ENCODE measurements at places on chromosomes 7 and 10.
A peak's percentile ranks its signal among the peaks of the same experiment; 100 is the strongest.

GRCh38 chr10:77163670-77164348, 473.8 kb downstream of the KCNMA1 start:
- no peak for DNase-seq

DNA sequence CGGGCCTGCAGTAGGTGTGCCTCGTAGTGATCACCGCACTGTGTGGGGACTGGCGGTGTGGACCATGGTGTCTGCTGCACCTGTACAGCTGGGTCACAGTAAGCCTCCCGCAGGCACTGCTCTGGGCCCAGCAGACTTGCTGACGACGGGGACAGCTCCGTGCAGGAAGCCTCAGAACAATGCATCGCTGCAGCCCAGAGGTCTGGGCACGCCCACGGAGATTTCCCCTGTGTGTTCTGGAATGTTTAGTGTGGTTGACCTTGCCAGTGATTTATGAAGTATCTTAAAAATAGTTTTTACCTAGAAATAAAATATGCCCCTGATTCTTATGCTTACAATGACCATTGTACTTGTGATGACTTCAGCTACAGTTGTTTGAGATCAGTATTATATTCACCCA, 59.1 kb upstream of the ZNF32 start:
- DNase-seq: no peak

- no peak for DNase-seq
Observed at GRCh38 chr7:44757739-44758138, 9.1 kb downstream of the ZMIZ2 start.

DNA sequence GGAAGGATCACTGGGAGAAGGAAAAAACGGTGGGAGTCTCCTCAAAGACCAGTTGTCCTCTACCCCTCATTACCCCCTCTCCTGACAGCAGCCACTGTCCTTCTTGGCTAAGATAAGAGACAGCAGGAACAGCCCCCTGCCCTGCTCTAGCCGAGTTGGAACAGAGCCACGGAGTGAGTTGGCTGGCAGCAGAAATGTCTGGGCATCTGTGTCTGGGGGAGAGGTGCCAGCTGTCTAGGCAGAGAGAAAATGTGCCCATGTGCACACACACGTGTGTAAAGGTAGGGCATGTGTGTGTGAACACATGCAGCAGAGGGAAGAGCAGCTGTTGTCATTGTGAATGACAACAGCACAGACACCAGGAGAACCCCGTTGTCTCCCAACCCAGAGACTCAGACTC, 9.4 kb upstream of the HILPDA start:
- DNase-seq: no peak

DNA sequence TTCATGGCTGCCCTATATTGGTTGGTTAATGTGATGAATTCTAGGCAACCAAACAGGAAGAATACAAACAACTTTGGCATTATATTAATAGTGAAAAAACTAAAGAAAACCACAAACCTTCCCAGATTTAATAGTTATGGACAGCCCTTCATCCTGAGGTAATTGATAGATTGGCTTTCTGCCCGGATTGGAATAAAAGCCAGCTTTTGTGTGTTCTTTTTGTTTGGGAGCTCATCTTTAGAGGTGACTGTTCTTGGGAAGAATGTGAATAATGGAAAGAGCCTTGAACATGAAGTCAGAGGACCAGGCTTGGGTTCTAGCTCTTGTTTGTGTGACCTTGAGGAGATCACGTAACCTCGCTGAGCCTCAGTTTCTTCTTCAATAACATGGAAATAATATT, 92.3 kb downstream of the VTI1A start:
- no peak for DNase-seq

DNA sequence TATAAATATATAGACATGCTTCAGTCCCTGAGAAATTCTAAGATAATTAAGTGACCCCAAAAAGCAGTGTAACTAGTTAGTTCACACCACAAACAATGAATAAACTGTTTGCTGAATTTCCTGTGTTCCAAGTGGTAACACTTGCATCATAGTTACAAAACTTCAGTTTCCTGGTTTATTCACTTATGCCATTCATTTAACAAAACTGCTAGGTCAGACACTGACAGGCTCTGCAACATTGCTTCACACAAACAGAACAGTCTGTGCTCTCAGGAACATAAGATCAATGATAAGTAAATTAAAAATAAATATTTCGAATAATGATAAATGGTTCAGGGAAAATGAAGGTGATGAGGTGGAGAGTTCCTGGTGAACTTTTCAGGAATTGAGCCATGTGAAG, 133.3 kb upstream of the NAMPT start:
- DNase-seq: no peak

DNA sequence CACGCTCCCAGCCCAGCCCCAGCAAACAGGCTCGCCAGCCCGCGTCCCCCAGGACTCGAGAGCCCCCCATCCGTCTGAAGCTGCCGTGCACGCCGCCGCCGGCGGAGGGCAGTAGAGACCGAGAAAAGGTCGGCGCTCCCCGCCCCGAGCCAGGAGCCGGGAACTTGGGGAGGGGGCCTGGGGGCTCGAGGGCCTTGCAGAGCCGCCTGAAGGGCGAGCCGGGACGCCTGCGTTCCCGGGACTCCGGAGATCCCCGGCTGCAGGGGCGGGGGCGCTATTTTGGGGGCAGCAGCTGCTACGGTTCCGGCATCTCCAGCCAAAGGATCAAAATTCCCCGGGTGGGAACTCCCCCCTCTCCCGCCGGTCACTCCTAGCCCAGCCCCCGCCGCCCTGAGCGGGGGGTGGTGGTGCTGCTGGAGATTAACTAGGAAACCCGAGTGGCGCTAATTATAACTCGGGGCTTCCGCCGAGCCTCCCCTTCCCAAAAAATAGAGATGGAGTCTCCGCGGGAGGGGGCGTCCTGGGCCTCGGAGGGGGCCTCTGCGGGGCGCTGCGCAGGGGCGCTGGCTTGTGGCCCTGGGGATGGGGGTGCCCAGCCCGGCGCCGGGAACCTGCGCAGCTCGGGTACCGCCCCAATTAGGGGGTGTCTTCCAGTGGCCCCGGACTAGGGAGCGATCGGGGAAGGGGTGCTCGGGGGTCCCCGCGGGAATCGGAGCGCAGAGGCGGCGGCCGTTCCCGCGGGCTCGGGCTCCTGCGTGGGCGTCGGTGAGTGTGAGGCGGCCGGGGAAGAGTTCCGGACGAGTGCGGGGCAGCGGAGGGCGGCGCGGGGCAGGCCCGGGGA, 608 bp downstream of the ACHE start:
- peak; percentile 64 for DNase-seq

DNA sequence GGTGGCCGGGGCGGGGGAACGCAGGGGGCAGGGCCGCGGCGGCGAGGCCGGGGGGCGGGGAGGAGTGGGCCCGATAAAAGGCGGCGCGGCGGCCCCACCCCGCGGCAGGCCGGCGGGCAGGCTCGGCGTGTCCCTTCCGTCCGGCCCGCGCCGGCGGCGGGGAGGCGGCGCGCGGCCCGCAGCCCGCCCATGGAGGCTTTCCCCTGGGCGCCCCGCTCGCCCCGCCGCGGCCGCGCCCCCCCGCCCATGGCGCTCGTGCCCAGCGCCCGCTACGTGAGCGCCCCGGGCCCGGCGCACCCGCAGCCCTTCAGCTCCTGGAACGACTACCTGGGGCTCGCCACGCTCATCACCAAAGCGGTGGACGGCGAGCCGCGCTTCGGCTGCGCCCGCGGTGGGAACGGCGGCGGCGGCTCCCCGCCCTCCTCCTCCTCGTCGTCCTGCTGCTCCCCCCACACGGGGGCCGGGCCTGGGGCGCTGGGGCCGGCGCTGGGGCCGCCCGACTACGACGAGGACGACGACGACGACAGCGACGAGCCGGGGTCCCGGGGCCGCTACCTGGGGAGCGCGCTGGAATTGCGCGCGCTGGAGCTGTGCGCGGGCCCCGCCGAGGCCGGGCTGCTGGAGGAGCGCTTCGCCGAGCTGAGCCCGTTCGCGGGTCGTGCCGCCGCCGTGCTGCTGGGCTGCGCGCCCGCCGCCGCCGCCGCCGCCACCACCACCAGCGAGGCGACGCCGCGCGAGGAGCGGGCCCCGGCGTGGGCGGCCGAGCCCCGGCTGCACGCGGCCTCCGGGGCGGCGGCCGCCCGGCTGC, at the start of gene NANOS1:
Gene NANOS1 (plus strand): TSS at position 102 of the 808 bp plus-strand sequence. CDS start 88 bp downstream, at position 190.
- peak; percentile 30 for DNase-seq

DNA sequence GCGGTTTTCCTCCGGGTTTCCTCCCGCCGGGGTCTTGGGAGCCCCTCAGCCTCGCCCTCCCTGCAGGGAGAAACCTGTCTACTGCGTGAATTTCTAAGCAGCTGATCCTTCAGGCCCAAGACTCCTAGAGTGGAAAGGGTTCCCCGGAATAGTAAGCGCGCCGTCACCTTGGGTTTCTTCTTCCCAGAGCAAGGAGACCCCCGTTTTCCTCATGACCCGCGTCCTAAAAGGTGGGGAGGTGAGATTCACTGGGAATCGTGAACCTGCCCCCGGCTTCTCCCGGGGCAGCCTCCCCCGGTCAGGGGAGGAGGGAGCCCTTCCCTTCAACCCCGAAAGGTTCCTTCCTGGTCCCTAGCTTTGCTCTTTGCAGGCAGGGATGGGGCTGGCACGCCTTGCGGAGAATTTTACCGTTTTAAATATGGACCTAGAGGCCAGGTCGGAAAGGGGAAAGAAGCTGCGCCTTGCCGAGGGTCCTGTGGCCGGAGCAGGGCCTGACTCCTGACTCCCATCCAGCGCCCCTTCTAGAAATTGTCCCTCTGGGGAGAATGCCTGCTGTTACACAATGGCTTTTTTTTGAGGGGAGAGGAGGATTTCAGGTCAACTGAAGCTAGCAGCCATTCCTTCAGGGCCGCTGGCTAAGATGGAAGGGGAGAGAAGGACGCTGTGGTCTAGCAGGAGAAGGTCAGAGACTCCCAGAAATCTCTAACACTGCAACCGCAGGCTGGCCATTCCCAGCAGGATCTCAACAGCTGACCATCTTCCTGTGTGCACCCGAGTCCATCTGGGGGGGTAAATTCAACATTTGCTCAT, 11.6 kb upstream of the MNX1 start:
- DNase-seq: no peak

DNA sequence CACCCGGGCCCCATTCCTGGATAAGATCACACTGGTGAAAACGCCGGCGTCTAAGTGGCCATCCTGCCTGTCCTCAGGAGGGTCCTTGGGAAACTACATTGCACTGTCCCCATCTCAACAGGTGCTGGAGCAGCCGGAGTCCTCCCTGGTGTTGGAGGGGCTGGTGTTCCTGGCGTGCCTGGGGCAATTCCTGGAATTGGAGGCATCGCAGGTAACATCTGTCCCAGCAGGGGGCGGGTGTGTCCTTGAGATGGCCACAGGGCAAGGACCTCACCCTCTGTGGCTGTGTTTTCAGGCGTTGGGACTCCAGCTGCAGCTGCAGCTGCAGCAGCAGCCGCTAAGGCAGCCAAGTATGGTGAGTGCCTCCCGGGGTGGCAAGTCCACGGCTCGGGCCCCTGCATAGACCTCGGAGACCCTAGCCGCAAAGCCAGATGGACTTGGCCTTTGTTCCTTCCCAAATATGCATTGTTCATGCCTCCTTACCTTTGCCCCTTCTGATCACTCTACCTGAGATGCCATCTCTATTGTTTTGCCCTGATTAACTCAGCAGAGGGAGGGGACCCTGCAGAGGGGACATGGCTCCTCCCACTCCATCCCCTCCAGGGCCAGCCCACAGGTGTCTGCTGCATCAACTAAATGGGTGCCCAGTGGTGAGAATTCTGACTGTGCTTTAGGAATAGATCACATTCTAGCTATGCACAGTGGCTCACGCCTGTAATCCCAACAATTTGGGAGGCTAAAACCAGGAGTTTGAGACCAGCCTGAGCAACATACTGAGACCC, 23.8 kb downstream of the ELN start:
- no peak for DNase-seq

Data from activated naive CD4-positive, alpha-beta T cell treated with Interleukin-2 at 50 U/mL for 16 hours (primary cell).